Endothelial cell of umbilical vein (primary cell): ENCODE measurements at places on chromosomes 5 and 9. TPM values are rescaled to one million over a fixed set of nuclear protein-coding genes. Genes with fewer than 3 reads are reported as not detected.
A peak's percentile ranks its signal among the peaks of the same experiment; 100 is the strongest.

DNA sequence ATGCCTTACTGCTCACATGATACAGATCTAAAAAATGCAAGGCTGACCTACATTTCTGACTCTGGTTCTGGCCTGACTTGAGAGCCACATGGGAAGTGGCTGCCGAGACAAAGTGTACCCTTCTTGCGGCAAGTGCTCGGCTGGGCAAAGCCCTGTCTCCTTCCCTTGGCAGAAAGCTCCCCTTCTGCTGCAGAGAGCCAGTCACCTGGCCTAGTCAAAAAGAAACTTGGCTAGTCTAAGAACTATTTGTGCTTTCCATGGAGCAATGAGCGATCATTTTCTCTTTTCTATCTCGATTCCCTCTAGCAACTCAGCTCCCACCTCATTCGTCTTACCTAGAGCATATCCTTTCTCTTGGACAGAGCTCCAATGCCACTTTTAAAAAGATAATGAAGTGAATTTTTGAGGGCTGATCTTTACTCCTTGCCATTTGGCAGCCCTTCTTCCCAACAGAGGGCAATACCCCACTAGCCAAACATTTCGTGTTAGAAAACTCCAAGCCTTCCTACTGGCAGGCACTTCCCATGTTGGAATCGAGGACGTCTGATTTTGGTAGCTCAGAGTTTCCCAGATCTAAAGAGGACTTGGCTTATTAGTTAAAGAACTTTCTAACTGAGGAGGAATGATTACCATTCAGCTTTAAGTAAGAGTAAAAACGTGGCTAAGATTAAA lies 108.1 kb upstream of the PRRC1 start:
- DNase-seq = no peak

CARTPT gene
- not detected in 2 replicates for polyA plus RNA-seq

DNA sequence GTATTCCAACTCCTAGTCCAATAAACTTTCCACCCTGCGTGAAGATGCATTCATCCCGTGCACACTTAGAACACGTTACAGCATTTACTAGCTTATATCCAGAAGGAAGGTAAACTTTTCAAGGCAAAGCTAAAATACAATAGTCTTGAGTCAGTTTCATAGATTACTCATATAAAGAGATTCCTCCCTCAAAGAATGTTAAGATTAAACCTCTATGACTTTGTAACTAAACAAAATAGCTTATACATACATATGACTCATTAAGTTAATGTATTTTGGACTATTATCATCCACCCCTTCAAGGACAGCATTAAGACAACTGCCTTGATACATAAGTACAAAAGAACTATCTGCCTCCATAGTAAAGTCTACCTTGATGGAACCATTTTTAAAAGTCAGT lies 36.1 kb downstream of the TLE1 start:
- no peak for DNase-seq

GRCh38 chr5:37375091-37375490 lies 4.0 kb upstream of the WDR70 start:
- no peak for DNase-seq

CTNNAL1 gene
- polyA plus RNA-seq = 20.1 and 29.5 TPM in 2 replicates

- DNase-seq = peak; percentile 24
Observed at GRCh38 chr5:168851902-168852321, 272.7 kb upstream of the PANK3 start.

QSOX2 gene
- polyA plus RNA-seq = 14.5 and 16.4 TPM in 2 replicates

MARVELD2 gene
- polyA plus RNA-seq = 5.3 and 5.7 TPM in 2 replicates

GRCh38 chr5:143657647-143658285 lies 154.2 kb upstream of the HMHB1 start:
- peak; percentile 4 for DNase-seq

- DNase-seq = no peak
Observed at GRCh38 chr5:138668451-138669380, 84.5 kb upstream of the CTNNA1 start.

- peak; percentile 60 for DNase-seq
Observed at GRCh38 chr5:138177941-138178515, 402 bp downstream of the BRD8 start.

DNA sequence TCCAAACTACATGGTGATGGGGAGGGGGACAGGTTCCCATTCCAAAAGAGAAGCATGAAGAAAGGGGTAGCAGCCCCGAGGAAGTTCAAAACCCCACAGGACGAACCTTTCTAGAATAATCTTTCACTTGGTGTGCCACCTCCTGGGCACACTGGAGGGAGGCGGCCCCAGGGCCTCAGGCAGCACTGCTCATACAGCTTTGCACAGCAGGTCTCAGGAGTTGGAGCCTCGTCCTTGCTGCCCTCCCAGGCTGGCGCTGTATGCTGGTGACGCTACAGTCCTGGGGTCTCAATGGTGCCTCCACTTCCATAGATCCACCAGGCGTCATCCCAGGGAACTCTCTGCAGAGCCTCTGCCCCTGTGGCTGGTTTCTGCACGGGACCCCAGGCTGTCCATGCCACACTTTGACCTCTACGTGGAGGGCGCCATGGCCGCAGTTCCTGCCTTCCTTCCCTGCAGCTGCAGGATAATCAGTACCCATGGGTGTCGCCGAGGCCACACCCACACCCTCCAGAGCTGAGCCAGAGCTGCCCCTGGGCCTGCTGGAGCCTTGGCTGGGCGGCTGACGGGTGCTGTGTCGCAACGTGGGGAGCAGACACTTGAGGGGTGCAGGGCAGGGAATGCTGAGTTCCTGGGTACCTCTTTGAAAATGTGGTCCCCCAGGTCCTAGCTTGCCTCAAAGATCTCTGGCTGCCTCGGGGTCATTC lies 95.3 kb downstream of the COL5A1 start:
- no peak for DNase-seq

DNA sequence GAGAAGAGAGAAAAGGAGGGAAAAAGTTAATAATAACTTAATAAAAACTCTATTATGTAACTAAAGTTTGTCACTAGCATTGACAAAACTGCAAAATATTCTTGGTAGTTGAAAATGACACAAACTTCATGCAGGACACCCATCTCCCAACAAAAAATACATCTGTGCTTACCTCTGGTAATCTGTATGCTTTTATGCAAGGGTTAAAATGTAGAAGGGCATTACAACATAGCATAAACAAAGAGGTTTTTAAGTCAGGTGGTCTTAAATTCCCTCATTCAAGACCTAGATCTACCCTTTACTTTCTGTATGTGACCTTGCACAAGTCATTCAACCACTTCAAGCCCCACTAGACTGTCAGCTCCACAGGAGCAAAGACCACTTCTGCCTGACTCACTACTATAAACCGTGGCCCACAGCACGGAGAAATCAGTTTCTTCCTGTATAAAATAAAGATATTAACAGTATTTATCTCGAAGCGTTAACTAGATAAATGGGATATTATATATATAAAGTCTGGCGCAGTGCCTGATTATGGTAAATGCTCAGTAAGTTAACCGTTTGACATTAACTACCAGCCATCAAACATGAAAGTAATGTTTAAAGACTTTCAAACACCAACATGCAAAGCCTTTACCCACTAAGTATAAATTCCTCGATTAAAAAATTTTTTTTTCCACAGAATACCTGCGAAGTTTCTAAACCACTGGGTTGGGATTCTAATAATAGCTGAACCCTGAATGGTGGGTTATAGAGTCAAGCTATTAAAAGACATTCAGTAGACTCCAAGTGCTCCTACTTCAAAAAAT lies 2.0 kb downstream of the FBXL17 start:
- peak; percentile 23 for DNase-seq

DNA sequence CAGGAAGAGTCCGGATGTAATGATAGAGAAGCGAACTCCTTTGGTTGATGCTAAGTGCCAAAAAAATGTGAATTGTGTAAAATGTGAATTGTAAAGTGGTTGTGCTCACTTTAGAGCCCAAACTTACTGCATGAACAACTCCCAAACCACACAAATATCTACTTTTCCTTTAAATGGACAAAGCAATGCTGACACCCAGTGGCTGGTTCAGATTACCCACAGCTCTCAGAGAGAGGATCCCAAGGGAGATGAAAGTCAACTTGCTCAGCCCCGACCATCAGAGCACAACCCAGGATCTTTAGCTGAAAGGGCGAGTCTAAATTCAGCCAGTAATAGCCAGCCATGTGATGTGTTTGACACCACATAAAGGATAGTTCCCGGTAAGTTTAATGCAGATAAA lies 133.7 kb downstream of the NMUR2 start:
- DNase-seq = no peak

GRCh38 chr5:10576790-10577189 lies 12.9 kb downstream of the ANKRD33B start:
- no peak for DNase-seq
